ENCODE measurements at places on chromosomes 2 and 18. TPM values are rescaled to one million over a fixed set of nuclear protein-coding genes. Genes with fewer than 3 reads are reported as not detected.
A peak's percentile ranks its signal among the peaks of the same experiment; 100 is the strongest.

CXCR4 gene
- 7.1 TPM for total RNA-seq

CYTIP gene
- total RNA-seq = 5.5 TPM

KIAA2012 gene
- not detected for total RNA-seq

- no peak for DNase-seq
These were observed 33.7 kb upstream of the TAF1B start for GRCh38 chr2:9809448-9810088.

TP53I3 gene
- 38.4 TPM for total RNA-seq

- DNase-seq = no peak
These were observed 11.8 kb downstream of the ALS2 start for GRCh38 chr2:201768918-201769317.

- DNase-seq = peak; percentile 50
These were observed 368.2 kb downstream of the EPHA4 start for GRCh38 chr2:221203856-221204255.

RAB27B gene
- total RNA-seq = 0.40 TPM

DNA sequence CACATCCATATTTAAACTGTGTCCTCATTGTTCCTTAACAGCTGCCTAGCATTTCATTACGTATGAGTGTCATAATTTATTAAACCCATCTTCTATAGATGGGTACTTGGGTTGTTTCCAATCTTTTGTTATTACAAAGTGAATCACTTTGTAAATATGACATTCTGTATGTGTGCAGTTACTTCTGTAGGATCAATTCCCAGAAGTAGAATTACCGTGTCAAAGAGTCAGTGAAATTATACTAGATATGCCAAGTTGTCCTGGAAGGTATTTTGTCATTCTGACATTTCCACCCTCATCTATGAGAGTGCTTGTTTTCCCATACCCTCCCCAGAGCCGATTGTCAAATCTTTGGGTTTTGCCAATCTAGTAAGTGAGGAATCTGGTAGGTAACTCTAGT is 194.5 kb upstream of the APCDD1 start:
- no peak for DNase-seq

GRCh38 chr2:30897539-30897938 is 90.3 kb upstream of the CAPN13 start:
- DNase-seq = no peak

GRCh38 chr2:36663851-36664695 is 32.4 kb upstream of the VIT start:
- no peak for DNase-seq

DPP10 gene
- total RNA-seq = 1.3 TPM

- no peak for DNase-seq
These were observed 41.3 kb upstream of the GYPC start for GRCh38 chr2:126614524-126615227.

- DNase-seq = no peak
These were observed 61.9 kb upstream of the RBMS1 start for GRCh38 chr2:160555420-160556071.

KLHL29 gene
- 3.3 TPM for total RNA-seq

- no peak for DNase-seq
These were observed 3.6 kb downstream of the SOX11 start for GRCh38 chr2:5695654-5696403.

DNA sequence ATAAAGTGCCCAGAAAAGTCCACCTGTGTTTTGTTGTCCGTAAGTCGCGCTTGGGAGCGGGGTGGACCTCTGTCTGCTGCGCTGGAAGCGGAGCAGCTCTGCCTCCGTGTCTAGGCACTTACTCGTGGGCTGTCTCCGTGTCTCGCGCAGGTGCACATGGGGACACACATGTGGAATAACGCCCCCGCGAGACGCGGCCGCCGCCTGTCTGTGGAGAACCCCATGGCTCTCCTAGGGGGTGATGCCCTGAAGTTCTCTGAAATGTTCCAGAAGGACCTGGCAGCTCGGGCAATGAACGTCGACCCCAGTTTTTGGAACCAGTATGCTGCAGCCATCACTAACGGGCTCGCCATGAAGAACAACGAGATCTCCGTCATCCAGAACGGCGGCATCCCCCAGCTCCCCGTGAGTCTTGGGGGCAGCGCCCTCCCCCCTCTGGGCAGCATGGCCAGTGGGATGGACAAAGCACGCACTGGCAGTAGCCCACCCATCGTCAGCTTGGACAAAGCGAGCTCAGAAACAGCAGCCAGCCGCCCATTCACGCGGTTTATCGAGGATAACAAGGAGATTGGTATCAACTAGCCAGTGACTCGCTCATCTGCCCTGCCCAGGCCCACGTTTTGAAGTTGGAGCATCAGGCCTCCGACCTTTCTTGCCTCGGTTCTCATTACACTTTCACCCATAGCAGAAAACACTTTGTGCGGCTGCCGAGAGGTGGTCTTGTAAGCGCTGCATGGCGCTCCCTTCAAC is 17.3 kb downstream of the SALL3 start:
- no peak for DNase-seq

GRCh38 chr2:190563109-190563508 is 28.6 kb upstream of the NEMP2 start:
- peak; percentile 46 for DNase-seq

- peak; percentile 53 for DNase-seq
These were observed at the start of gene OSR1 for GRCh38 chr2:19358242-19359020. Gene OSR1, minus strand, starts transcription at chr2:19358623. Its CDS starts 4,818 bp downstream, at chr2:19353805.

CCDC138 gene
- 6.6 TPM for total RNA-seq

DNA sequence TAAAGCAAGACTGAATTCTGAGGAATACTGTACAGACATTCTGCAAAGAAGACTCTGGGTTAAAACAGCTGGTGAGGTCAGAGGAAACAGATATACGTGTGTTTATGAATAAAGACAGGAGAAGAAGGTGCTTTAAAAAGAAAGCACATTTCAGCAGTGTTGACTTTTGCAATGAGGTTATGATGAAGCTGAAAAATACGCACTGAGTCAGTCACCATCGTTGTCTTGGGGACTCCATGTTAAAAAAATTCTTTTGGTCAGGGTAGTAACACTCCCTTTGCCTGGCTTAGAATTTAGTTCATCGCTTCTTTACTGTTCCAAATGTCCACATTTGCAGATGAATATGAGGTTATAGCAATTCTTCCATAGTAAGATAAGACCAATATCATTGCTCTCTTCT is 1049.0 kb downstream of the TSN start:
- no peak for DNase-seq

DNA sequence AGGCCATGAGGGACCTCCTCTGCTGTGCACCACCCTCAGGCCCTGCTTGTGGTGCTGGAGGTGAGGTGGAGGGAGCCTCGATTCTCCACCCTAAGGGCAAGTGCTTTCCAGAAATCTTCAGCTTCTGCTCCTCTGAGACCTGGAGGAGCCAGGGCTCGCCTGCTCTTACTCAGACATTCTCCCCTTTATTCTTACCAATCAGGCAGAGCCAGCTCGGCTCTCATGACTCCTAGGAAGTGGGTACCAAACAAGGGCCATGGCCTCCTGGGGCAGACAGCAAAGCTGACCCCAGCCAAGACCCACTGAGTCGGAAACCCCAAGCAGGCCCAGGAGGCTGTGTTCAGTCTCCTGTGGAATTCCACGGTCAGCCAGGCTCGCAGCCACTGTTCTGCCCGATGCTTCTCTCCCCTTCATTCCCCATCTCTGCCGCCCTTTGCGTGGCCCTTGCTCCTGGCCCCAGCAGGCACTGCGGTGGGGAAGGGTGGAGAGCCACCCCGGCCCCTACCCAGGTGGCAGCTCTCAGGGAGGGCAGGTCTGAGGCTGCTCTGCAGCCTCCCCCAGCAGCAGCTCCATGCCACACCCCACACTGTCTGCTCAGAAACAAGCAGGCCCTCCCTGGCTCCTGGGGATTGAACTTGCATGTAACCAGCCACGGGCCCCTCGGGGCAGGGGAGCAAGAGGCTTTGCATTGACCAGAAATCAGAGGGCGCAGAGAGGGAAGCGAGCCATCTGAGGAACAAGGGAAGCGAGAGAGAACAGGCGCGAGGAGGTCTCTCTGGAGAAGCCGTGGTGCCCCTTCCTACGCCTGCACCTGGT is 24.0 kb downstream of the HS1BP3 start:
- DNase-seq = peak; percentile 80

- DNase-seq = no peak
These were observed 437.6 kb downstream of the DLGAP1 start for GRCh38 chr18:4017480-4017879.

OR6B2 gene
- not detected for total RNA-seq

DNA sequence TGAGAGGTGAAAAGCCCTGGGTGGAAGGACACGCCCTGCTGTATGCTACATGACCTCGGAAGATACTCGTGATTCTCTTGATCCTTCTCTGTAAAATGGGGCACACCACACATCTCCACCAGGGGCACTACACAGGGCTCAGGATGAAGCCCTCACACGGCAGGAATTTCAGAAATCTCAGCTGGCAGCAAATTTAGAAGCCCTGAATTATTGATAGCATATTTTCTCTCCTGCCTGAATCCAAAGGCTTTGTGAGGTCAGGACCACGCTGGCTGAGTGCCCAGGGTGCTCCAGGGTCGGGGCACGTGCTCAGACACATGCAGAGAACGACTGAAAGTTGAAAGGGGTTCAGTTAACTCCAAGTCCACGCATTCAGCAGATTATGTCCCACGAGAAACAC is 42.1 kb upstream of the GALR1 start:
- DNase-seq = peak; percentile 87

GRCh38 chr2:219998107-219998506 is 370.7 kb downstream of the SLC4A3 start:
- no peak for DNase-seq

- DNase-seq = no peak
These were observed 147.6 kb downstream of the NEDD4L start for GRCh38 chr18:58191626-58192025.

PRKAG3 gene
- total RNA-seq = not detected

DCC gene
- total RNA-seq = not detected

- DNase-seq = no peak
These were observed 252.2 kb downstream of the HDAC4 start for GRCh38 chr2:239148495-239149200.

DNA sequence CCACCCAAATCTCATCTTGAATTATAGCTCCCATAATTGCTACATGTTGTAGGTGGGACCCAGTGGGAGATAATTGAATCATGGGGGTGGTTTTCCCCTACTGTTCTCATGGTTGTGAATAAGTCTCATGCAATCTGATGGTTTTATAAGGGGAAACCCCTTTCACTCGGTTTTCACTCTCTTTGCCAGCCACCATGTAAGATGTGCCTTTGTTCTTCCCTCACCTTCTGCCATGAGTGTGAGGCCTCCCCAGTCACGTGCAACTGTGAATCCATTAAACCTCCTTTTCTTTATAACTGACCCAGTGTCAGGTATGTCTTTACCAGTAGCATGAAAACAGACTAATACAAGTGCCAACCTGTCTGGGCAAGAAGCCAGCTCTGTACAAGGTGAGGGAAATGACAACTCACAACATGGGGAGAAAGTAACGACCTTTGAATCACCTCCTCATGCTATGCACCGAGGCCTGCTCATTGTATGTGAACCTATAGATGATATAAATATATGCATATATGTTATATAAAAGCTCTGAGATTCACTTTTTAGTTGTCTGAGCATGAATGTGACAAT is 162.2 kb downstream of the ALPK2 start:
- DNase-seq = peak; percentile 53

RAX gene
- not detected for total RNA-seq

- no peak for DNase-seq
These were observed 19.9 kb downstream of the MBOAT2 start for GRCh38 chr2:8983571-8983970.

- no peak for DNase-seq
These were observed 6.7 kb downstream of the AOX1 start for GRCh38 chr2:200592406-200593075.

GRCh38 chr18:57705011-57705410 is 83.4 kb upstream of the NARS1 start:
- no peak for DNase-seq

GRCh38 chr2:193581807-193582206 is 1387.1 kb upstream of the TMEFF2 start:
- DNase-seq = no peak

DNA sequence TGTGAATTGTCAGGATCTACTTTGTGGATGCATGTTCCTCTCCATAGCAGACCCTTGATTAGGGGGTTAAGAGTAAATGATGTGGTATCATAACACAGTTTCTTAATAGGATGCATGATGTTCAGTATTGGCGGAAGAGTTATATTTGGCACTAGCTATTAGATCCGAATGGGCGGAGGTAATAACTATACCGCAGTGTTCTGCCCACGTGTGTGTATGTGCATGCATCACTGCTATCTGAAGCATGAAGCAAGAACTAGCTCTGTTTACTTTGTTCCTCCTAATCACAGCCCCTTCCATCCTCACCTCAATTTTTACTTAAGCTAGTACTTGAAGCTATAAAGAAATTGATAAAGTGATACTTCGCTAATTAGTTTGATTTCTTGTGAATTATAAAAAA is 159.6 kb upstream of the NOSTRIN start:
- DNase-seq = no peak

- no peak for DNase-seq
These were observed 142.0 kb downstream of the TSN start for GRCh38 chr2:121897335-121897970.

DNA sequence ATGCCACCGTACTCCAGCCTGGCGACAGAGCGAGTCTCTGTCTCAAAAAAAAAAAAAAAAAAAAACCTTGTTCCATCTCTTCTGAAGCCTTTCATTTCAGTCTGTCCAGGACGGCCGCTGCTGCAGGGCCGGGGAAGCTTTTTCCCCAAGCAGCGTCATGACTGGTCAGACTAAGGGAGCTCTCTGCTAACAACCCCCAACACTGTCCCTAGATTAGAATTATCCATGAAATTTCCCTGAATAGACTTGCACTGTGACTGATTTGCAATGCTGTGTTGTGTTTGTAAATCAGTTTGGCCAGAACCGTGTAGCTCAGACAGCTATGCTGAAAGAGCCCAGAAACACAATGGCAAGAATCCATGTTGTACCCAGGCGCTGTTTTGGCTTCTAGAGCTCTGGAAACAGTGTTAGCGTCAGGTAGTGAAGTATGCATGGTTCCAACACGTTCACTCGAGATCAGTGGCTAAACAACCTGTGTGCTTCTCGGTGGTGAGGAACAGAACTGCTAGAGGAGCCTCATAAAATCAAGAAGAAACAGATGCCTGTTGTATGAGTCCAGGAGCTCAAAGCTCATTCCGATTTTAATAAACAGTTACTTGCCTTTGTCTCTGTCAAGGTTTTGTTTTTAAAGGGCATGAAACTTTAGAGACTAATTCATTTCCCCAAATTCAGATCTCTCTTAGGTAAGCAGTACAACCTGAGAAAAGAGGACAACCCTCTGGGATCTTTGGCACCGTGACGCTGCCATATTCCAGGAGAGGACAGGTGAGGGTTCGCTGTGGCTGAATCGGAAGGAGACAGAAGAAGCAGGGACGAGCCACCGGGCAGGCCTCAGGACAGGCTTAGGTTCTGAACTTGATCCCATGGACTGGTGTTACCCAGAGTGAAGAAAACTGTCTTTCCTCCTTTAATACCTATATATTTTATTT is 43.5 kb downstream of the GORASP2 start:
- no peak for DNase-seq

CRYBA2 gene
- total RNA-seq = not detected

GRCh38 chr2:140205093-140205492 is 1424.9 kb upstream of the NXPH2 start:
- no peak for DNase-seq

- no peak for DNase-seq
These were observed 68.1 kb upstream of the KLHL14 start for GRCh38 chr18:32840962-32841361.

- DNase-seq = no peak
These were observed 184.0 kb upstream of the HAAO start for GRCh38 chr2:42976351-42976750.
